ENCODE measurements at places on chromosomes 4 and X.

- DNase-seq: no peak
Measured at GRCh38 chr4:102036619-102037376, 246.3 kb downstream of the BANK1 start.

DNA sequence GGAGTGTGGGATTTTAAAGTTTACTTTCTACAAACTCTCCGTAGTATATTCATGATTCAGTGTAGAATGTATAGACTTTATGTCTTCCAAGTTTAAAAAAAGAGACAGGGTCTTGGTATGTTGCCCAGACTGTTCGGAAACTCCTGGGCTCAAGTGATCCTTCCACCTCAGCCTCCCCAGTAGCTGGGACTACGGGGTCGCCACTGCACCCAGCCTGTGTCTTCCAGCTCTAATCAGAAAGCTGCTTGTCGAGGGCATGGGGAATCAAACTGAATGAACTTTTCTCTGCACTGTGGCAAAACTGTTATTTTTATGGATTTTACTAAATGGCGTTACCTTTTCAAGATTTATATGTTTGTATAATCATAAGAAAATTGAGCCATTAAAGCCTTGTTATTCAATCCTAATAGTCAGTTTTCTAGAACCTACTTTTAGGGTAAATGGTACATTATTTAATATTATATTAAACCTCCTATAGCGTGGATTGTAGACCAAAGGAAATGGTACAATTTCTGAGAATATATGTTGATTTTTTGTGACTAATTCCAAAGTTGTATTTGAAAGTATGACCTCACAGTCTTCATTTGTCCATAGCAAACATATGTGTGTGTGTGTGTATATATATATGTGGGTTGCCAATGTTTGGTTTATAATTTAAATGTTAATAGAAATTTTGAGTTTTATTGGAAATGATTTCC lies 1.1 kb downstream of the BLOC1S4 start:
- DNase-seq: no peak

- no peak for DNase-seq
Measured at GRCh38 chr4:16461362-16461761, 235.1 kb upstream of the TAPT1 start.

DNA sequence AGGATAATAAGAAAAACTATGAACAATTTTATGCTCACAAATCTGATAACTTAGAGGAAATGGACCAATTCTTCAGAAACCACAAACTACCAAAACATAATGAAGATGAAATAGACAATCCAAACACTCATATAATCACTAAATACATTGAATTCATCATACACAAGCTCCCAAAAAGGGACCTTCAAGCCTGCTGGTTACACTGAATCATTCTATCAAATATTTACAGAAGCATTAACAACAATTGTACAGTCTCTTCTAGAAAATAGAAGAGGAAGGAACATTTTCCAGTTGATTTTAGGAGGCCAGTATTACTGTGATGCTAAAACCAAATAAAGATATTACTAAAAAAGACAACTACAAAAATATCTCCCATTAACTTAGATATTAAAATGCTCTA lies 88.3 kb downstream of the IL15 start:
- no peak for DNase-seq

DNA sequence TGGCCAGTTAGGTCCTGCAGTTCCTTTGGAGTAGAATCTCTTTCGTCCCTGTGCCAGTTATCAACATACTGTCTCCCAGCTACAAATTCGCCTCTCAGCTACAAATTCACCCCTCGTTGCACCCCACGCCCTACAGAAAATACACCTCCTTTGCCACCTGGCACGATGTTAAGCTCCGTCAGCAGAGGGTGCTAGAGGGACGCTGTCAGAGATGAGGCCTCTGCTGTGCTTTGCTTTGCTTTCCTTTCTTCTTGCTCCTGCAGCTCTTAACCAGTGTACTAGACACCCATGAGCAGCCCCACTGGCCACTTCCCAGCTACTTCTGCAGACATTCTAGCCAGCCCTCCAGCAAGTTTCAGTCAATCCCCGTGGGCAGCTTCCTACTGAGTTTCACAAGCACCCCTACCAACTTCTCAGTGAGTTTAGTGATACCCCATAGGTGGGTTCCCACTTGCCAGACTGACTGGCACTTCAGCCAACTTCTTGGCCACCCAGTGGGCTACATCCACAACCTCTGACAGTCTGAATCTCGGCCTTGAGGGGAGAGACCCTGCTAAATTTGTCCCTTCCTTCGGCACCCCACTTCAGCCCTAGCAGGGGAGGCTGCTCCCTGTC lies 21.8 kb downstream of the HAUS3 start:
- peak; percentile 55 for DNase-seq

GRCh38 chr4:96736352-96736889 lies 896.5 kb downstream of the PDHA2 start:
- DNase-seq: no peak

DNA sequence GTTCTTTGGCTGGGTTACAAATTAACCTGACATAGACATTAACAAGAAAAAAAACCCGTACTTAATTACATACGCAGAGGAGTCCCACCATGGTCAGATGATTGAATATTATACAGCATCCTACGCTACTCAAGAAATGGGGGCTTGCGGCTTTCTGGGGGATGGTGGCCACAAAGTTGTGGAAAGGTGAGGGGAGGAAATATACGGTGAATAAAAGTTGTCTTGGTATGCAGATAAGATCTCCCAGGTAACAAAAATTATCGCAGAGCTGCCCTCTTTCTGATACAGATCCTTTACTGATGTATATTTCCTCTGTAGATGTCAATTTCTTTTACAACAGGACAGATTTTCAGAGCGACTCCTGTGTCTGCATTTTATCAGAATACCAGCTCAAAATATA lies 890 bp downstream of the DCAF16 start:
- no peak for DNase-seq

DNA sequence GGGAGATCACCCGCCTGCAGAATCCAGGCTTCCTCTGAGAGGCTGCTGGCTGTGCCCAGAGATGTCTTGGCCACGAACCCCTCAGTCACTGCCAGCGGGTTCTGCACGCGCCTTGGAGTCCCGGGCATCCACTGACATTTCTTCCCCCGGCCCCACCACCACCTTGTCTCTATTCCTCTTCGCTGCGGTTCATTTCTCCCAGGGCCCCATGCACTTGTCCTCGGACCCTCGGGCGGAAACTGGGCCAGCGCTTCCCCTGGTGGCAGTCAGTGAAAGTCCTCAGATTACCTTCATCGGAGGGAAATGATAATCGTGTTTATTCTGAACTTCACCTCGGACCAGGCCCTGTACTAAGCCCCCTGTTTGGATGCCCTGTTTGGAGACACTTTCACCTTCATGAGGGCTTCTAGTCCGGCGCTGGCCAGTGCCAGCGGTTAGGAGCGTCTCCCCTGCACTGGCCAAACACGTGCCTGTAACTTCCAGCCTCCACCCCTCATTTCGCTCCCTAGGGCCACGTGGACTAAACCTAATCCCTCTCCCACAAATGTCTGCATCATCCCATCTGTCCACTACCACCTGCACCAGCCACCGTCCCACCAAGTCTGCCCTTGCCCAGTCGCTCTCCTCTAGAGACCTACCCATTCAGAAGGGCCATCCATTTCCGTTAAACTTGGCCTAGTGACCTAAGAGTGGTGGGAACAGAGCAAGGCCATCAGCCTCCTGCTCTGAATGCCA lies 82.0 kb downstream of the DCTD start:
- no peak for DNase-seq

GRCh38 chrX:2689773-2690666 lies 1.1 kb upstream of the CD99 start:
- no peak for DNase-seq

- DNase-seq: peak; percentile 53
Measured at GRCh38 chrX:135974279-135974856, 580 bp upstream of the MMGT1 start.

DNA sequence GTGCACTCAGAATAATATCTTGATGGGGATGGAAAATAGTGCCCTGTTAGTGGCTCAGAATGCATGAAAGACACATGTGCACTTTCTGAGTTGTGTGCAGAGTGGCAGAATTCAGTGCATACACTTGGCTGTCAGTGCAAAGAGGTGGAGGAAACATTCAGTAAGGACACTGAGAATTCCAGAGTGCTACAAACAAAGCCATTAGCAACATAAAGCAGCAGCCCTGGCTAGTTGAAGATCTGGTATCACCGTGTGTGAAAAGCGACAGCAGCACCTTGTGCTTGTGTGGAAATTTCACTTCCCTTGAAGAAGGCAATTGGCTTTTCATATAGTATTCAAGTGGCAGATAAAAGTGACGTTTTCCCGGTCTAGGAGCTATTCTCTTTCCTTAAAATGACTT lies 810.4 kb downstream of the TRIML1 start:
- no peak for DNase-seq

DNA sequence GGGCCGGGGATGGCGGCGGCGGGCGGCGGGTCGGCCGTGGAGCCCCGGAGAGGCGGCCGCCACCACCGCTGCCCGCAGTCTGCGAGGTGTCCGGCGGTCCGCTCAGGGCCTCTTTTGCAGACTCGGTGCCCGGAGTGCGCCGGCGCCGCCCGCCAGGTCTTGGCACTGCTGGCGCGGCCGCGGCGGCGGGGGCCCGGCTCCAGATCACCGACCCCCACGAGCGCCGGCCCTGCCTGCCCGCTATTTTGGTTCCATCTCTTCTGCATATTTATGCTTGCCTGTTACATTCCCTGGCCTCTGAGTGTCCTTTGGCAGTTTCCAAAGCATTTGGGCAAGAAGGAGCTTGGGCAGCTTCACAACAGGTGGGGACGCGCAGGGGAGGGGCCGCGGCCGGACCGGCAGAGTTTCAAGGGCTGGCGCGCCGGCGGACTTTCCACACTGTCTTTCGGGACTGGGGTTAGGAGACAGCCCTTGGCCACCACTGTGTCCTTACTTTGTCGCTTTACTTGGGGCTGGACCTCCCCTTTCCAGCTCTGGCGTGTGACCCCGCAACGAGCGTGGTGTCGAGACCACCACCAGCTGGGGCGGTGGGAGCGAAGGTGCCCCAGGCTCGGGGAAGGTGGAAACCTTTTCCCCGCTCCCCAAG lies 668 bp upstream of the TAPT1 start:
- DNase-seq: no peak

DNA sequence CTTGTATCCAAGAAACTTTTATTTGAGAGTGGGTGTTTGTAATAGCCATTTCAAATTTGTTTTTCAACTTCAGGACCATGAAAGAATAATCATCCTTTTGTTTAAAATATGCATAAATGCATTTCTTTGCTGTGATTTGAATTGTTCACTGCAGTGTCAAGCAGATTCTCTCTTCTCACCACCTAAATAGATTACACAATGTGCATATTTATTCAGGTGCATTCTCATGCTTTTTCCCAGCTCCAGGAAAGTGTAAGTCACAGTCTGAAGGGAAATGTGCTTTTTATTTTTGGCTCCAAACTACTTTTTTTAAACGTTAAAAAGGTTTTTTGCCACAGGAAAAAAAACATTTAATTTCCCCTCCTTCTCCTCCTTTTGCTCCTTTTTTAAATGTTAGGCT lies 17.5 kb downstream of the C4orf33 start:
- DNase-seq: no peak

GRCh38 chr4:109155084-109155483 lies 147.4 kb downstream of the COL25A1 start:
- DNase-seq: no peak

DNA sequence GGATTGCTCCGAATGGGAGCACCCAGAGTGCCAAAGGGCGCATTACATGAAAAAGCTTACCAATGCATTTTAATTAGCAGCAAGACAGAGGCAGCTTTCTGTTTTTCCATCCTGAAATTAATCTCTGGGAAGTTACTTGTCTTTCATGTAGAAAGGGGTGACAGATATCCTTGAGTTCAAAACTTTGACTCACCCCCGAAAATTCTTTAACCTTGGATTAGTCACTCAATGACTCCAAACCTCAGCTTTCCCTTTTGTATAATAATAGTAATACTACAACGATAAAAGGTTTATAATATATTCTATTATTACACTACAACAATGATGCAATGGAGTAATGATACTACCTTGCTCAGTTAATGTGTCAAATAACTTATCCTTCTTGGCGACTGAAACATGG lies 126.3 kb downstream of the ADAMTS3 start:
- DNase-seq: no peak

GRCh38 chr4:183394166-183394951 lies 50.1 kb upstream of the CDKN2AIP start:
- DNase-seq: no peak

DNA sequence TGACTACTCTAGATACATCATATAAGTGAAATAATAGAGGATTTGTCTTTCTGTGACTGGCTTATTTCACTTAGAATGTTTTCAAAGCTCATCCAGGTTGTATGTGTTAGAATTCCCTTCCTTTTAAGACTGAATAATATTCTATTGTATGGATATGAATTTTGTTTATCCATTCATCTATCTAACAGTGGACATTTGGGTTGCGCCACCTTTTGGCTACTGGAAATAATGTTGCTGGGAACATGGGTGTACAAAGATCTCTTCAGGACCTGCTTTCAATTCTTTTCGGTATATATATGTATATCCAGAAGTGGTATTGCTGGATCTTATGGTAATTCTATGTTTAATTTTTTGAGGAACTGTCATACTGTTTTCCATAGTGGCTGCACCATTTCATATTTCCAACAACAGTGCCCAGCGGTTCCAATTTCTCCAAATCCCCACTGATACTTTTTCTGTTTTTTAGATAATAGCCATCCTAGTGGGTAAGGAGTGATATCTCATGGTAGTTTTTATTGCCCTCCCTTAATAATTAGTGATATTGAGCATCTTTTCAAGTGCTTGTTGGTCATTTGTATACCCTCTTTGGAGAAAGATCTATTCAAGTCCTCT lies 3.4 kb upstream of the SCD5 start:
- DNase-seq: no peak

DNA sequence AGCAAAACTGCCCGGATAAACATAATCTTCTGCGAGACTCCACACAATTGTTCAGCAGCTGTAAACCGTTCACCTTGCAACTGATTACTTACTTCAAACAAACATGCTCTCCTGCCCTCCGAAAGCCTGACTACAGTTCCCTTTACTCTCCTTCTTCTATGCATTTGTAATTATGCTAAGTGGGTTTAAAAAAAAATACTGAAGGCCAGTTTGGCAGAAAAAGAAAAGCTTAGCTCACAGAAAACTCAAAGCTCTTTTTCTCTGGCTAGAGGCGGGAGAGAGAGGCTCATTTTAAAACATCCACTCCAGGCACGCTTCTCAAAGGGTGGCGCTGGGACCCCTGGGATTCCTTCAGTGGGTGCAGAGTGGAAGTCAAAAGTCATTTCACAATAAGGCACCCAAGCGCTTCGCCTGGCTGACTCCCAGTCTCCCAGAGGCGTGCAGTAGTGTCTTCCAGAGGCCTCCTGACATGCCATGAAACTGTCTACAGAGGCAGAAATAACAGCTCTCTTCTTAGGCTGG lies 1.9 kb downstream of the DHRSX start:
- no peak for DNase-seq

GRCh38 chr4:88604978-88605678 lies 12.8 kb downstream of the HERC3 start:
- no peak for DNase-seq

GRCh38 chr4:128462103-128462783 lies 174.6 kb upstream of the PGRMC2 start:
- DNase-seq: no peak

GRCh38 chrX:134294548-134294947 lies 57.6 kb downstream of the CCDC160 start:
- no peak for DNase-seq

GRCh38 chrX:120310861-120311726 lies at the start of gene TMEM255A:
Gene TMEM255A, minus strand, starts transcription at chrX:120311461. Its CDS starts 152 bp downstream, at chrX:120311309.
- DNase-seq: no peak

- DNase-seq: no peak
Measured at GRCh38 chr4:157151711-157152110, 68.8 kb upstream of the GRIA2 start.

- DNase-seq: no peak
Measured at GRCh38 chrX:135484641-135485289, 35.7 kb upstream of the INTS6L start.
